ENCODE measurements at places on chromosomes 3 and 15.

DNA sequence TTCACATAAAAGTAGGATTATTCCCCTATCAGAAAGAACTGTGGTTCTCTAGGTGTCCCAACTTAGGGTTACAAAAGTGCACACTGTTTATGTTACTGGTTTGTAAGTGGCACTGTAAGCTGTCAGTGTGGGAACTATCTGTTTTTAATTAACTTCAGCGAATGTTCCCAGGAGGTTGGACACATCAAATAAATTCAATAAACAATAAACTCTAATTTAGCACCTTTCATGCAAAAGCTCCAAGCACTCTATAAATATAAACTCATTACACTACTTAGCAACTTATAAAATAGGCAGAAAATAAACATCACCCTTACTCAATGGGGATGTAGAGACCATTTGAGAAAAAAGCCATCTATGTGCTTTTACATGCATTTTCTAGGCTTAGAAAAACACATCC is 168.4 kb upstream of the SLC2A2 start:
- no peak for DNase-seq

DNA sequence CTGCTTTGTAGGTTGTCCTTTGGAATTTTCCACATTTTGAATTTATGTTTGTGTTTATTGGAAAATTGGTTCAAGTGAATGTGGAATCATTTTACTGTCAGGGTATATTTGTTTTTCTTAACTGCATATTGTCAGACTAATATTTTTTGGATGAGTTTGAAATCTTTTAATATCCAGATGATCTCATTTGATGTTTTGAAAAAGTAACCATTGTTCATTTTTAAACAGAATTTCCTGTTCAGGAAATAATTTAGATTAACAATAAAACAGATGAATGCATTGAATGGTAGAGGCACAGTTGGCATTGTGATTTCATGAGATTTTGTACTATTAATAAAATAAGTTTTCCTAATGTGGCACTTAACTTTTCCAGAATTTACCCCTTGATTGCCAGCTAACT is 15.5 kb downstream of the TRAK1 start:
- no peak for DNase-seq

- DNase-seq, result no peak
These were observed 1122.0 kb upstream of the ALCAM start for GRCh38 chr3:104244680-104245220.

- peak; percentile 6 for DNase-seq
These were observed 928 bp downstream of the ANKRD34C start for GRCh38 chr15:79283252-79284048.

DNA sequence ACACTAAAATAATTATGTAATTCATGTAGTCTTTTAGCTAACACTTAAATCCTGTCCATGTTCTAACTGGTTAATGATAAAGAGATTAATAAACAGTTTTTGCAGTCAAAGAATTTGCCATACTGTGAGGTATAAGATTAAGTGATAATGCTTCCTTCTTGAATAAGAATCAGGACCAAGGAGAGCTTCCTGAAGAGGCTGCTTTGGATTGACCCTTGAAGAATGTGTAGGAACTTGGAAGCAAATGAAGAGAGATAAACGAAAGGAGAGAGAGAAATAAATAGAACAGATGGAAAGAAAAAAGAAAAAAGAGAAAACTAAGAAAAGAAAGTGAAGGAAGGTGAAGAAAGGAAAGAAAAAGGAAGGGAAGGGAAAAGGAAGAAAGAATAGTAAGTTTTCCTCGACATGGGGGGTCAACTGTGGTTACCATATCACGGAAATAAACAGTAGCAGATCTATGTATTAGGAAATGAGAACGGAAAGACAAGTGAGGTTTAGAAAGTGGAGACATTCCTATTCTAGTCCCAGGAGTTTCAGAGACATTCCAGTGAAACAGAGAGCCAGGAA is 539.8 kb downstream of the FGF12 start:
- peak; percentile 31 for DNase-seq

DNA sequence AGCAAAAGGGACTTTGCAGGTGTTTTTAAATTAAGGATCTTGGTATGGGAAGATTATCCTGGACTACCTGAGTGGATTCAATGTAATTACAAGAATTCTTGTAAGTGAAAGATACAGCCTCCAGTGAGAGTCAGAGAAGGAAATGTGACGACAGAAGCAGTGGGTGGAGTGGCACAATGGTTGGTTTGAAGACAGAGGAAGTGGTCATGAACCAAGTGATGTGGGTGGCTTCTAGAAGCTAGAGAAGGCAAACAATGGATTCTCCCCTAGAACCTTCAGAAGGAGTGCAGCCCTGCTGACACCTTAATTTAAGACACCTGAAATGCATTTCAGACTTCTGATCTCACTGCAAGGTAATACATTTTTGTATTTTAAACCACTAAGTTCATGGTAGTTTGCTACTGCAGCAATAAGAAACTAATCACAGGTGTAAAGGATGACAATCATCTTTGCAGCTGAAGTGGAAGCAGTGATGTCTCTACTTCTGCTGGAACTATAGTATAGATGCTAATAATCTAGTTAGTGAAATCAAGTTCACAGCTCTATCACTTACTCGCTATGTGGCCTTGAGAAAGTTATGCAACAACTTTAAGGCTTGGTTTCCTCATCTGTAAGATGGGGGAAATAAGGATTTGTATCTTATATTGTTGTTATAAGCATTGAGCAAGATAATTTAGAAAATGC is 403.4 kb upstream of the SUCLG2 start:
- no peak for DNase-seq

DNA sequence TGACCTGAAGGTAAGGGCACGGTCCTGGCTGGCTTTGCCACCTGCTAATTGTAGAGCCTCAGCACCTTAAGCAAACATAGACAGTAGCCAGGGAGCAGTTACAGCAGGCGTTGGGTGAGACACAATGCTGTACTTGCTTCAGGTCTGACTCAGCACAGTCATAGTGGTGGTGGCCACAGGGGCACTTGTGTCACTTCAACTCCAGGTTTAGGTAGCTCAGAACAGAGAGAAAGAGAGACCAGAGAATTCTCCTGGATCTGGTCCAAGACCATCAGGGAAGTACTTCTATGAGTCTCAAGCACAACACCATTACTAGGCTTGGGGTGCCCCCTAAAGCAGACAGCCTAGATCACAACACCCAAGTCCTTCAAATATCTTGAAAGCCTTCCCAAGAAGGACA is 204.4 kb downstream of the OTOL1 start:
- DNase-seq, result no peak

DNA sequence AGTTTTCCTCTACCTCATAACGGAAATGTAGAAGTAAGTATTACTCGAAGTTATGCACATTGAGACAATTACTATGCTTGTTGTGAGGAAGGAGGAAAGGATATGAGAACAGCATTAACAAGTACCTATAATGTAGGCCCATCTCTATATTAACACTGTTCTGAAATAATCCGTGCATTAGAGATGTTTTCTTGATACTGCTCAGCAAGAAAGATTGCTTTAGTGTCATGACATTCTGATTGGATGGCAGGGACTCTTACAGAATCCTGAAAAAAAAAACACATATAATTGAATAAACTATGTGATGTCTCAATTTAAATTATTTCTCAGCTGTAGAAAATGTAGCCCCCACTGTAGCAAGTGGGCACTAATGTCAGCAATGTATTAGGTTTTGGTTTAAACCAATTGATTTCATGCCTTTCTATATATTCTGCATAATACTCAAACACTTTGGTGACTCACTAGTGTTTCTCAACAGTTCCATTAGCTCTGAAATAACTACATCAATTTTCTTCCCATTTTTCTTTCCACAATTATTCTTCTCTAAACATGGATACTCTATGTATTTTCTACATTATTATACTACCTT is 598.3 kb upstream of the BCHE start:
- no peak for DNase-seq

- DNase-seq, result no peak
These were observed 857 bp downstream of the AEN start for GRCh38 chr15:88621789-88622604.

DNA sequence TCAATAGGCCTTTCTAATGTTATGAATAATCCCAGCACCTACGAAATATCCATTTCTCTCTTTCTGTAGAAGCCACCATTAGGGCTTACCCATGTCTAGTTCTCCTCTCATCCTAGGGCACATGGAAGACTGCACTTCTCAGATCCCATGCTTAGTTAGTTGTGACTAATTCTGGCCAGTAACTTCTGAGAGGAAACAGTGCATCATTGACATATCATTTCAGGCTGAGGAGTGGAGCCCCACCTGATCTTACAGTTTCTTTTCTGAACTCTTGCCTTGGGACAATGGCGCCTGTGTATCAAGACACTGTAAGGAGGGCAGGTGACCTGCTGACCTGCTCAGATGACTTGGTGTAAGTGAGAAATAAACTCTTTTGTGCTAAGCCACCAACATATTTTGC is 39.4 kb upstream of the TBL1XR1 start:
- DNase-seq, result peak; percentile 73

Measured in COLO829 (cell line).